ENCODE measurements at places on chromosomes 1 and 21.
A peak's percentile ranks its signal among the peaks of the same experiment; 100 is the strongest.

DNA sequence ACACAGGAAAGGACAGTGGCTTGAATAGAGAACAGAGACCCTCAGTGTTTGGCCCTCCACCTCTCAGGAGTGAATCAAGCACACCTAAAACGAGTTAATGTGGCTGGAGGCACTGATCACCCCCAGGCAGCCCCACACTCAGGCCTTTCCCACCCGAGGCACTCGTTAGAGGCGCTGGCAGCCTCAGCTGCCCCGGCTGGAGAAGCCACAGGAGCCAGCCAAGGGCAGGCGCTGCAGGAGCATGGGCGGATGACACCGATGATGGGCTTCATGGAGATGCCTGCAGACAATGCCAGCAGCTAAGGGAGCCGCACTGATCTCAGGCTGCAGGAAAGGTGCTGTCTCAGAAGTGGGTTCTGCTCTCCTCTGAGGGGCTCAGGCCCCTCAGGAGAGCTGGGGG lies 24.1 kb upstream of the ABCG1 start:
- no peak for DNase-seq

GRCh38 chr1:15727424-15727823 lies 8.6 kb upstream of the SLC25A34 start:
- DNase-seq = no peak

- DNase-seq = no peak
These were observed 352.3 kb upstream of the B3GALT2 start for GRCh38 chr1:193538680-193539079.

- DNase-seq = peak; percentile 81
These were observed 64.8 kb downstream of the FAM163A start for GRCh38 chr1:179807691-179808485.

Data from islet precursor cell (in vitro differentiated cells).